Left renal pelvis (tissue), 4 donors: ENCODE measurements at places on chromosomes 1 and 21. TPM values are rescaled to one million over a fixed set of nuclear protein-coding genes. Genes with fewer than 3 reads are reported as not detected.
A peak's percentile ranks its signal among the peaks of the same experiment; 100 is the strongest.

- no peak for DNase-seq
Observed at GRCh38 chr1:212959266-212960220, 9.2 kb downstream of the VASH2 start.

DNA sequence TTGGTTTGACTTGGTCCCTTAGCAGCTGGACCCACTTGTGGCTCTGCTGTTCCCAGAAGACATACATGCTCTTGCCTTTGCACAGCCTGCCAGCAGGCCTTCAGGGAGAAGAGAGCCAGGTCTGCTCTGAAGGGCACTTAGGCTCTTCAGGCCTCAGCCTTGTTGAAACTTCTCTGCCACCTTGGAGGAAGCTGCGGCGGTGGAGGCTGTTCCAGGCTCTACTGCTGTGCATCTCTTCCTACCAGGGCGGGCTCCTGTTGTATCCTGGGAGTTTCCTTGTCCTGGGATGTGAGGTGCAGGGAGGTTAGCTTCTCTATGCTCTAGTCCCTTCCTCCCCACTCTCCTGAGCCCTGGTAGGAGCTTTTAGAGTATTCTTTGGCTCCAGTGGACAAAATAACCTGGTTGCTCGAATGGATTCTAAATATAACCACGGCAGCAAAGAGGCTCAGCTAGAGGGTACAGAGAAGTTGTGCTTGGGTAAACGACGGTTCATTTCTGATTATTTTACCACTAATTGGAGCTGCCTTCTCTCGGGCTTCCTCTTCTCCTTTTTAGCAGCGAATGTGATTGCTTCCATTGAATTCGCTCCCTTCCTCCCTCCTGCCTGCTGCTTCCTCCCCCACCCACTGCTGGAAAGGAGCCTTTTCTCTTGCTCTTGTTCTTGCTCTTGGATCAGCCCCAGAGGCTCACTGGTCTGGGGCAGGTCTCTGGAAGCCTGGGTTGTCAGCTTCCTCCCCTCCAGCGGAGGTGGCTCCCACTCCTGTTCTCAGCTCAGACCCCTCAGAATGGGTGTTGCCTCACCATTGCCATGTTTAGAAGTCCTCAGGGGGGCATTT lies 126.6 kb upstream of the CACNA1E start:
- no peak for DNase-seq

DNA sequence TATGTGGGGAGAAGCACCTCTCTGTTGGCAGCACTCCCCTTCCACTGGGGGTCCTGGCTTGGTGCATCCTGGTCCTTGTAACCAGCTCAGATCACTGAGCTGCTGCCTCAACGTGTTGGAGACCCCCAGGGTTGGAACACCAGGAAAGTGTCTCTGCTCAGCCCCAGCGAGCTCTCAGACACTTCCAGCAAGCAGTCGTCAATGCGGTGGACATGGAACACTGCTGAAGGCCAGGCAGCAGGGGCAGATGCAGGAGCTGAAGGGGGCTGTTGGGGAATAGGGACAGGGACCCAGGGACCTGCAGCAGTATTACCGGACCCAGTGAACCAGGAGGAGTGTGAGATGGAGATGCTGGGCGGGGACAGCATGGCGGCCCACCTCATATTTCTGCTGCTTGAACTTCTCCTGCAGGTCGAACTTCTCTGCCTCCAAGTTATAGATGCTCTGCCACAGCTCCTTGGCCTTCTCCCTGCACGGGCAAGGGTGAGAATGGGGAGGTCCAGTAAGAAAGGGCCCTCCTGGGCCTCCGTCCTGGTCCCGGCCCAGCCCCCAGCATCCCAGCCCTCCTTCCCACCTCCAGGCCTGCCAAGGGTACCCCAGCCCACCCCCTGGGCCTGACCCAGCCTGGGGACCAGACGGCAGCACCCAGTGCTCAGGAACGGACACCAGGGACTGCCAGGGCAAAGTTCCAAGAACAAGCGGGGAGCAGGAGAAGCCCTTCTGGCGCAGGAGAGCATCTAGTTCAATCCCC lies 16.4 kb downstream of the TNNT2 start:
- no peak for DNase-seq

DNA sequence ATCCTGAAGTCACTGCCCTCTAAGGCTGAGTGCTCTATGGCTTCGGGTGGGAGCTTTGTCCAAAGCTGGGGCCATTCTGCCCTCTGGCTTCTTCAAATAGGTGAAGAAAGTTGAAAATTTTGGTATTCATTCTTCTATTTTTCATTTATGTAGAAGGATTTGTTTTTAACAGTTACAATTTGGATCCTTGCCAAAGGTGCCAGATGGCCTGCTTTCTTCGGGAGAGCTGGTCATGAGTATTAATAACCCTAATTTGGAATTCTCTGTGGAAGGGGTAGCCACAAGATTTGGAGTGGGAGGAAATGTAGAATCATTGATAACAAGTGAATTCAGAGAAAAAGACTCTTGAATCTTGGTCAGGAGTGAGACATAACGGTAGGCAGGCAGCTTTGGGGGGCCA lies 370.4 kb upstream of the ST6GALNAC5 start:
- no peak for DNase-seq

DNA sequence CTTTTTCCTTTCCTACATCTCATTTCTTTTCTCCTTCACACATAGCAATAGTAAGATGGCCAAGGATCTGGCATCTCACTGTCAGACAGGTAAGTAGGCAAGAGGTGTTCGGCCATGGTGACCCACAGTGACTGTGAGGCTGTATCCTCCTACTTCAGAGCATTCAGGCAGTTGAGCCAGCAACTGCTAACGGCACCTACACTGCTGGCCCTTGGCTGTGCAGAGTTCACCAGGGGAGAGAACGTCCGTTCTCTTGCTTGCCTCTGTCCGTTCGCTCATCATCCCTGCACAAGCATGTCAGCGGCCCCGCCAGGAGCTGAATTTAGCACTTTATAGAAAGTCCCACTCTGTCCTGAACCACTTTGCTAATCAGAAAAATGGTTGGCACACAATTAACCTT lies 113.6 kb downstream of the GREM2 start:
- no peak for DNase-seq

GRCh38 chr1:198638894-198639635 lies at the start of gene PTPRC:
TSS of gene PTPRC (plus strand) at chr1:198639040. CDS start at chr1:198639269, 229 bp downstream.
- no peak for DNase-seq

GRCh38 chr1:179129702-179130473 lies 48.0 kb downstream of the TOR3A start:
- DNase-seq: no peak

DNA sequence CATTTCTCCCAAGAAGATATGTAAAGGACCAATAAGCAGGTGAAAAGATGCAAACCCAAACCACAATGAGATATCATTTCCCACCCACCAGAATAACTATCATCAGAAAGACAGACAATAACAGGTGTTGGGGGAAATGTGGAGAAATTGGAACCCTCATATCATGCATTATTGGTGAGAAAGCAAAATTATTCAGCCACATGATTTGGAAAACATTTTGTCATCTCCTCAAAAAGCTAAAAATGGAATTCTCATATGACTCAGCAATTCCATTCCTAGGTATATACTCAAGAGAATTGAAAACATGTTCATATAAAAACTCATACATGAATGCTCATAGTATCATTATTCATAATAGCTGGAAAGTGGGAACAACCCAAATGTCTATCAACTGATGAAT lies 25.1 kb upstream of the RNF186 start:
- no peak for DNase-seq

DNA sequence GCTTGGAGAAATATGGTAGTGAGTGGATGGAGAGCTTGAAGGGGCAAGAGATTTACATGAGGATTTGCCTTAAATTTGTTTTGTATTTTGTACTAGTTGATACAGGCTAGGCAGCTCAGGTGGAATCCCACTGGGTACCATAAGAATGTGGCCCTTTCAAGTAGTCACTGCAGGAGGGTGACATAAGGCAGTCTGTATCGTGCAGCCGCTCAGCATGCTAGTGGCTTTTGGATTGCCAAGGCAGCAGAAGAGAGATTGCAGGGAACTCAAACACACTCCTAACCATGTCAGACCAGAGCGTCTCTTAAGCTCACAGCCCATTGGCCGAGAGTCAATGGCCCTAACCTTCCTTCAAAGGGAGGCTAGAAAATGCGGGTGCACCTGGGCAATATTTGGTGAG lies 420.0 kb downstream of the ADGRL2 start:
- DNase-seq: no peak

DNA sequence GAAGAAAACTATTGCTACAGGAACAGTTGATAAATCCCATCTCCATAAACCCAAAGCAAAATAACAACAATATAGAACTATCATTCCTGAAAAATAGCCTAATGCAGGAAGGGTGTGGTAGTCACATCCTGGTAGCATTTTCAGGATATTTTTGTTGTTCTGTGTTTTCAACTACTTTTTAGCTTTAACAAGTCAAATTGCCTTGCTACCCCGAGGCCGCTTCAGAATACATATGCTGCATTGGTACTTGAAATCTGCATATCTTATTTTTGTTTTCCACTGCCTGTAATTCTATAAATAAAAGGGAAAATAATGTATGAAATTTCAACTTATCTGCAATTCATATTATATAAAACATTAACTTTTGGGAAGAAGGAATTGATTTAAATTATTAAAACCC lies 36.8 kb upstream of the SYT14 start:
- no peak for DNase-seq

GRCh38 chr1:45809761-45810160 lies 6.3 kb downstream of the MAST2 start:
- DNase-seq: no peak

DNA sequence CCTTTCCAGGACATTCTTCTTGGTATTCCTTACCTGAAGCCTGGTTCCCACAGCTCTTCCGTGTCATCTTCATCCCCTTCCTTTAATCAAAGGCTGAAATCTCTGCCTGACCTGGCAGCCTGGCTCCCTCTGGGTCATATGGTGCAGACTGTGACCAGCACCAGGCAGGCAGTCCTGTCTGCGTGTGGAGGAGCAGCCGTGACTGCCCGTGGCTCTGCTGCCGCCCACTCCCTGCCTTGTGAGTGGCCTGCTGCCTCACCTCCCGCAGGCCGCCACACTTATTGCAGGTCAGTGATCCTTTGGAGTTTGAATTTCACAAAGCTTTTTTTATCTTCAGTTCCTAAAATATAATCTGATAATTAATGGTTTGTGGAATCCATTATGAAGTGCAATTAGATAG lies 36.2 kb upstream of the EPHA8 start:
- DNase-seq: no peak

DNA sequence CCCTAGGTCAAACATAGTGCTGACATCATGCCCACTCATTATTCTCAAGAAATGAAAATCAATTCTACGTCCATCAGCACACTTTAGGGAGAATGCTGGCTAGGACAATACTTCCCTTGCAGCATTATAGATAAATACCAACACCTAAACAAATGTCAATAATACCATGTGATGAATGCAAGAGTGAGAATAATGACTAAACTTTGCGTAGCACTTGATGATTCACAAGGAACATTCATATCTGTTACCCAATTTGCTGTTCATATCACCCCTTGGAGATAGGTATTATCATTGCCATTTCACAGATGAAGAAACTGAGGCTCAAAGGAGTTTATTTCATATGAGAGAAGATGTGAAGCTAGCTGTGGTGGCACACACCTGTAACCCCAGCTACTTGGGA lies 24.8 kb upstream of the EPS15 start:
- no peak for DNase-seq

GRCh38 chr1:170732252-170732588 lies 68.3 kb downstream of the PRRX1 start:
- no peak for DNase-seq

DNA sequence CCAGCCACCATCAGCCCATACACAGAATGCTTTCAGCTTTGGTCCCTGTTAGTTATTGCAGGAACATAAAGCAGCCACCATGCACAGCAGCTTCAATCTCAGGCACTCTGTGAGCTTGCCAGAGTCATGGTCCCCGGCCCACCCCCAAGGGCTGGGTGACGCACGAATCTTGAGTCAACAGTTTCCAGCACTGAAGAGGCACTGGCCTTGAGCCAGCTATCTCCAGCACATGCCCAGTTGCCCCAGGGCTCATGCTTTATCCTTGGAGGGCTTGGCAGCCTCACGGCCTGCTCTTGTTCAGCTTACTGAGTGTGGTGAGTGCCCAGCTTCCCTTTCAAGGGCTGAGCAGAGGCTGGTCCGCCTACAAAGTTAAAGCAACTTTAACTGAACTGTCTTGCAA lies 200.7 kb upstream of the RAB4A start:
- no peak for DNase-seq

DNA sequence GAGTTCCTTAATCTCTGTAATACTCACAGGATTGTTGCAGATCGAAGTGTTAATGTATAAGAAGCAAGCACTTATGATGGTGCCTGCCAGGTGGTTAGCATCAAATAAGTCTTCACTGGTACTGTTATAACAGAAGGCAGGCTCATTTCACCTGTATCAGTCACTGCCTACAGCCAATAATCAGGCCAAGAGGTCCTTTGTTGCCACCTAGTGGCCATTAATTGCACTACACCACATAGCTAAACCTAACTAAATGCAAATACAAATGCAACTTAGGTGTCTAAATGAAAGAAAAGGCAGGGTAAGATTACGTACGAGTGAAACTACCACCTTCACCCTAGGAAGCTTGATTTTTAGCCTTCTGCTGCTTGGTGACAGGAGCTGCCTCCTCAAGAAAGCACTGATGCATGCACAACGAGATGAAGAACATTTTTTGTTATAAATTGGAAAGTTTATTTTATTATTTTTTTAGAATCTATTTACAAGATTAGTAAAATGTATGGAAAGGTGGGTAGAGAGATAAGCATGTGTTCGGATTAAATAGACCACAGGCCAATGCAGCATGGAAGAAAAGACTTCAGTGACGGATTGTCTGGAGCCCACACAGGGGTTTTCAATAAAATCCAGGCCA lies 334.8 kb upstream of the CAMK1G start:
- peak; percentile 49 for DNase-seq

Gene FAM151A
- 0.91 TPM for polyA plus RNA-seq

Gene SH2D1B
- 0.37 TPM for polyA plus RNA-seq

Gene SPSB1
- polyA plus RNA-seq: 19.9 TPM

Gene UBE2U
- not detected for polyA plus RNA-seq

Gene DCST1
- 0.37 TPM for polyA plus RNA-seq

Gene MAP10
- polyA plus RNA-seq: 5.1 TPM

Gene IGFN1
- polyA plus RNA-seq: 0.92 TPM

Gene ANGPTL1
- 9.7 TPM for polyA plus RNA-seq

Gene H3-3A
- polyA plus RNA-seq: 1,281 TPM

Gene HLX
- polyA plus RNA-seq: 11.2 TPM

Gene NR5A2
- polyA plus RNA-seq: 1.9 TPM

Gene GJA5
- polyA plus RNA-seq: 17.9 TPM

Gene LIN28A
- not detected for polyA plus RNA-seq
